CD8-positive, alpha-beta memory T cell (primary cell): ENCODE measurements at places on chromosomes 6 and 20.
A peak's percentile ranks its signal among the peaks of the same experiment; 100 is the strongest.

GRCh38 chr6:35392111-35392702 lies 49.8 kb downstream of the PPARD start:
- H3K27ac ChIP-seq = no peak overlapping the region
- H3K36me3 ChIP-seq = no peaks in the 10 kb centered on the region
- no peaks in the 10 kb centered on the region for H3K27me3 ChIP-seq
- H3K4me3 ChIP-seq = no peak overlapping the region
- H3K4me1 ChIP-seq = peaks cover 42% of the 10 kb centered on the region

- no peak for DNase-seq
- no peaks in the 10 kb centered on the region for H3K36me3 ChIP-seq
- H3K27me3 ChIP-seq = no peaks in the 10 kb centered on the region
- H3K4me1 ChIP-seq = no peaks in the 10 kb centered on the region
- no peak overlapping the region for H3K4me3 ChIP-seq
- H3K27ac ChIP-seq = no peak overlapping the region
Measured at GRCh38 chr20:11920083-11920482, 2.4 kb downstream of the BTBD3 start.

DNA sequence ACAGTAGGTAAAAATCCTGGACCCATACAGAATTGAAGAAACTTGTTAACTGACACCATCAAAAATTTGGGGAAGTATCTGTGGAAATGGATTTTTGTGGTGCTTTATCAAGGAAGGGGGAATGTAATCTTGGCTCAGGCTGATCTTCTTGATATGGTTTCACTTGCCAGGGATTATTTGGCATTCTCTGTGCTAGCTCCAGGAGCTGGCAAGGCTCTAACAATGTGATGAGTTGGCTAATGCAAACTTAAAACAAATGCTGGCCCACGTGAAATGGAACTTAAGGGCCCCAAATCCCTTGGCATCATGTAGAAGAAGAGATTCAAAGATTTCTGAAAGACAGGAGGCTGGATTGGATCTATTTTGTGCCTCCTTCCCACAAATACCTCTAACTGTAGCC lies 13.1 kb downstream of the KCNS1 start:
- H3K4me1 ChIP-seq = no peaks in the 10 kb centered on the region
- H3K27ac ChIP-seq = no peak overlapping the region
- H3K27me3 ChIP-seq = no peaks in the 10 kb centered on the region

- H3K27ac ChIP-seq = no peak overlapping the region
- H3K4me1 ChIP-seq = peaks cover 24% of the 10 kb centered on the region
- H3K4me3 ChIP-seq = peak overlapping the region; percentile 34
- peaks cover 47% of the 10 kb centered on the region for H3K27me3 ChIP-seq
- H3K36me3 ChIP-seq = no peaks in the 10 kb centered on the region
Measured at GRCh38 chr6:34145161-34146020, 496 bp downstream of the GRM4 start.

DNA sequence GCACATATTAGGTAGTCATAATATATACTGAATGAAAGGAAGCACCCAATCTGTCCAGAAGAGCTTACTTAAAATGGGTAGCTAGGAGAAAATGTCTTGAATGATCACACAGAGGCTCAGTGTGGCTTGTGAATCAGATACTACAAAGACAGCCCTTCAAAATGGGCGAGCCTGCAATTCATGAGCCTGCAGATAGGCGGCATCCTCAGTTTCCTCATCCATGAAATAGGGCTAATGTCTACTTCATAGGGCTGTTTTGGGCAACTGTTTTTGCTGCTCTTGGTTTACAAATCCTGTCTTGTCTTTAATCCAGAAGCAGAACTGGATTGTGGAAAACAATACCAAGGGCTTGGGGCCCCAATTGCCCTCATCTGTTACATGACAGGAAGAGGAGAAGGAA lies 129.3 kb upstream of the KCNK16 start:
- no peaks in the 10 kb centered on the region for H3K27me3 ChIP-seq
- H3K27ac ChIP-seq = no peak overlapping the region
- H3K4me1 ChIP-seq = no peaks in the 10 kb centered on the region
- no peak for DNase-seq
- no peak overlapping the region for H3K4me3 ChIP-seq

GRCh38 chr6:83592770-83593394 lies 80.5 kb downstream of the PRSS35 start:
- H3K4me1 ChIP-seq = no peaks in the 10 kb centered on the region
- H3K27ac ChIP-seq = no peak overlapping the region
- H3K36me3 ChIP-seq = no peaks in the 10 kb centered on the region
- H3K4me3 ChIP-seq = no peak overlapping the region
- H3K27me3 ChIP-seq = no peaks in the 10 kb centered on the region
